ENCODE measurements at places on chromosomes 2 and 18.

- DNase-seq, result peak; percentile 32
Measured at GRCh38 chr2:3076848-3077642, 300.6 kb downstream of the EIPR1 start.

DNA sequence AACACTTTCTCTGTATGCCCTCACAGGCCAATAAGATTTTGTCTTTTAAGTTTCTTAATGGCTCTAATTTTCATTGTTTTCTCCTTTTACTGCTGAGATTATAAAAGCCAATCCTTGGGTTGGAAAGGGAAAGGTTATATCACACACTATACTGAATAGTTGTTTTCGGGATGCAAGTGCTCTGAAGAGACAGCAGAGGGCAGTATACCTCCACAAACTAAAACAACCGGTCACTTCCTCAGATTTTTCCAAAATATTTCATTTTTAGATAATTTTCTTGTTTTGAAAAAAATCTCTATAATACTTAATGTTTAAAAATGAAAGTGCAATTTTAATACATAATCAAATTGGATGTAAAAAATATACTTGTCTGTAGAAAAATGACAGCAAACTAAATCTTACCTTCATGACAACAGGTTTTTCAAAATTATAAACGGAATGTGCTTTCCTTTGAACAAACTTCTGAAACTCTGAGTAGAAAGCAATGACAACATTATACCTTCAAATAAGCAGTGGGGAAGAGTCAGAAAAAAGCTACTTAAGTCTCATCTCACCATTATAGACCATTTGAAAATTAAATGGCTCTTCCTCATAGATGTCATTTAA, 82.7 kb downstream of the ORC4 start:
- peak; percentile 46 for DNase-seq

DNA sequence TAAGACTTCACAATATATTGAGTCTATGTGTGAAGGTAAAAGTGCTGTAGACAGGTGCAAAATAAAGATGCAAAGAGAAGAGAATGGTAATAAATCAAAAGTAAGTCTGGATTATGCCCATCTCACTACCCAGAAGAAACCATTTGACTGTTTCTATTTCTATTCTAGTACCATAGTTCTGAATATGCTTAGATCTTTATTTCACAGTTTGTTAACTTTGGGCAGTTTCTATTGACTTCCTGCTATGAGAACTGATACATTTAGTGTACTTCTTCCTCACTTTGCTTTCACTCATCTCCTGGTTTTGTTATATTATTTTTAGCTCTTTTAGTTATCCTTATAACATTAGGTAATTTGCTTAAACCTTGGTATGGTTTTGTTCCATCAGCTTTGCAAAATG, 94.9 kb downstream of the HS1BP3 start:
- no peak for DNase-seq

DNA sequence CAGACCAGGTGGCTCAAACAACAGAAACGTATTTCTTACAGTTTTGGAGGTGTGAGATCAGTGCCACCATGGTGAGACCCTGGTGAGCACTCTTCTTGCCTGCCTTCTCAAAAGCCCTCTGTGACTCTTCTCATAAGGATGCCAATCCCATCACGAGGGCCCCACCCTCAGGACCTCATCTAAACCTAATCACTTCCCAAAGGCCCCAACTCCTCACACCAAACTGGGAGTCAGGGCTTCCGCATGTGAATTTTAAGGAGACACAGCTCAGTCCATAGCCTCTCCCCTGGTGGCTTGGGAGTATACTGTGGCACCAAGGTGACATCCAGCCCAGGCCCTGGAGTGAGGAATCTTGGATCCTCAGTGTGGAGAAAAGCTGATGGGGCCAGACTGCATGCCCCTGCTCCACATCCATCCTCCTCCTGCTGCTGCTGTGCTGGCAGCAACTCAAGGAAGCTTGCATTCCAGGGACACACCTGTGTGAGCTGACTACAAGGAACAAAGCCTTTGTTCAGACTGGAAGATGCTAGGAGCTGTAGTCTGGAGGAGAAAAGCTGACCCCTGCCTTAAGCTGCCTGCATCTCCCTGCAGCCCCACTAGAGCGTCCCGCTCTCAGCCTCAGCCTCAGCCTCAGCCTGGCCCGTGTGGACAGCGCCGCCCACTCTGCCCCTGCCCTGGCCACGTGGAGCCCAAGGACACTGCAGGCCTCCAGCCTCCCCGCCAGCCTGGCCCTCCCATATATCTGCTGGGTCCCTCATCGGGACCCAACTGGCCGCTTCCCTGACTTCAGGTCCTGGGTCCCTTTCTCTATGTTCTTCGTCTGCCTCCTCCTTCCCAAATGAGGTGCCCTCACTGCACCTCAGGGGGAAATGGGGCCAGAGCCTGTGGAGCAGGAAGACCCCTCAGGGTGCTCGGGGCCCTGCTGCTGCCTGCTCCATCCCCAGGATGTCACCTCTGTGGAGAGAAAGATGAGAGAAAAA, 87.8 kb upstream of the RAB6C start:
- no peak for DNase-seq

DNA sequence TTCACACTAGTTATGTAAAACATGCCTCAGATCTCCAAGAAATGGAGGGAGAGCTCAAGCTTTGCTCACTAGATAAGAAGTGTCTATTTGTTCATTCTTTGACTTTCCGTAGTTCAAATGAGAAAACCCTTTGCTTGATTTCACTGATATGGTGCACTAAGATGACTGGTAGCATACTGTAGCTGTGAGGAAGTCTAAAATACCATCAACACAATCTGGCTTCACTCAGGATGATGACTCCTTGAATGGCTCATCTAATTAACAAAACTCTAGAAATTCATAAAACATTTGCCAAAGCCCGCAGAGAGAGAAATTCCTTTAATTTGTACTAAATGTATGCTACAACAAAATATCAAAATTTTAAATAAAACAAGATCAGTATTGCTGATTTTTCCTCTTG, 152.8 kb upstream of the STK17B start:
- DNase-seq, result no peak

GRCh38 chr18:6021306-6022073, 126.2 kb upstream of the TMEM200C start:
- DNase-seq, result no peak

All from pons (tissue), 1 donor.